ENCODE measurements at places on chromosomes 12 and 14. TPM values are rescaled to one million over a fixed set of nuclear protein-coding genes. Genes with fewer than 3 reads are reported as not detected.

DNA sequence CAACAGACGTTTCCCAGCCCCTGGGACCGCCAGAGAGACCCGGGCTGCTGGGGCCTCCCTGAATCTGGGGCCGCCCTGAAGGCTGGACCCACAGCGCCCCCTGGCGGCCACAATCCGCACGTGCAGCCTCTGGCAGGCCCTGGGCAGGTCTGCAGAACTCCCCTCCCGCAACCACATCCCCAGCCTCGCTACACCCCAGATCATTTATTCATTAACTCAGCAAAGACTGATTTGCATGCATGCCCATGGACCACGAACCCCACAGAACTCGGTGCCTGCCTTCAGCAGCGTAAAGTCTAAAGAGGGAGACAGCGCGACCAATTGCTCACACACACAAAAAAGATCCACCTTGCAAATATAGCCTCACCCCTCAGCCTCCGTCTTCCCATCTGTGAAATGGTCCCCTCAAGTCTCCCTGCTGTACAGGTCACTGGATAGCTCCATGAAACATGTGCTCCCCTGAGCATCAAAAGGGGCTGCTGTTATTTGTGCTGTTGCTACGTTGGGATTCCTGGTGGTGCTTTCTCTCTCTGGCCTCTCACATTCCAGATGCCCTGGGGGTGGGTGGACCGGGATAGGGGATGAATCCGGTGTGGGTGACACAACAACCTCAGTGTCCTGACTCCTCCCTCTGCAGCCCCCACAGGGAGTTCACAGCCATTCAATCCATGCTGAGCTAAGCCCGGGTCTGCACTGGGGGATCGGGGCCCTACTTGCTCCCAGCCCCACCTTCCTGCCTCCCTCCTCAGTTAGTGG, 96.4 kb downstream of the SCARB1 start:
- DNase-seq: peak; percentile 85

DNA sequence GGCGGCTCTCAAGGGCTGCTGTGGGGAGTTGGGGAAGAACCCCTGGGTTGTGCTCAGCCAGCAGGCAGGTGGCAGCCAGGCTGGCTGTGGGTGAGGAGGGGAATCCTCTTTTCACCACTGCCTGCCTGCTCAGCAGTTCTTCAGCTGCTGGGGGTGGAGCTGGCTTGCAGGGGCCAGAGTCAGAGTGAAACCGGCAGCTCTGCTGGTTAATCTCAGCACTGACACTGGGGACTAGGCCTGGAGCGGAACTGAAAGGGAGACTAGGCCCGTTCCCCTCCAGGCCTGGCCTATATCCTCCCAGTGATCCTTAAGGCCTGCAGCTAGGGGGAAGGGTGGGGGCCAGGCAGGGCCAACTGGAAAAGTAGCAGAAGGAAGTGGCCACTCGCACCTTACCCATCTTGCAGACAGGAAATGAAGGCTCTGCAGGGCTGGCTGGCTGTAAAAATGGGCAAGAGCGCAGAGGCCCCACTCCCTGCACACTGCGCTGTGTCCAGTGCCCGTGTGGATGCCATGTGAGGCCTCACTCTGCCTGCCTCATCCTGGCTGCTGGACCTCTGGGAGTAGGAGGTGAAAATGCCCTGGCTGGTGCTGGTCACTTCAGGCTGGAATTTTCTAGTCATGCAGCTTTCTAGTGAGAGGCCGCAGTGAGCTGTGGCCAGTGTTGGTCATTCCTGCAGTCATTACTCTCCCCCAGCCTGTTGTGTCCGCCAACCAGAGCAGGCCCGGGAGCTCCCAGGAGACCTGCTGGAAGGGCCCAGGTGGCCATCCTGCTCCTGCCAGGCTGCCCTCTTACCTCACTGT, 39.4 kb downstream of the SH2B3 start:
- no peak for DNase-seq

DNA sequence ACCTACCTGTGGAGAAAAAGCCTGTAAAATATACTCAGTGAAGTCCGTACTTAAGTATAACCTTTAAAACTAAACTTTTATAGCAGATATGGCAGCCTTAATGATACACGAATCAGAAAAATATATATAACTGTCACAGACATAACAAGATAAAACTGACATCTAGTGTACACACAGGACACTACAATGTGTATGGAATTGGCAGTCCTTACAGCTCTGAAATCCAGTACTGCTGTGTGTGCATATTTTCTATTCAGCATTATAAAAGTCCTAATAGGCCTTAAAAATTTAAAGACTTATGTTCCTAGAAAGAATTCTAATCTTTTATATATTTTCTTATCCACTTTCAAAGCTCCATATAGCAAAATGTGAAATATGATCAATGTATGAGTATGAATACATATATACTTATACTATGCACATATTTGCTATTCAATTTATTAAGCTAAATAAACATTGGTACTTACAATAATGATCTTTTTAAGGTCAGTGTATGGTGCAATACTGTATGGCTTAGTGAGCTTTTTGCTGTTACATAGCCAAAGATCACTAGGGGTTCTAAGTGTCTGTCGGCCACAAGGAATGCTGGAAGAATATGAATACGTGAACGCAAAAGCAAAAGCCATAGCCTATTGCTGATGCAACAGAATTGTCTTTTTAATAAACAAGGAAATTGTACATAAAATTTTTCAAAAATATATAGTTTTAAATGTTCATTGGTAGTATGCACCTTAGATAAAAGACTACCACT, 69.2 kb downstream of the C2CD5 start:
- no peak for DNase-seq

DNA sequence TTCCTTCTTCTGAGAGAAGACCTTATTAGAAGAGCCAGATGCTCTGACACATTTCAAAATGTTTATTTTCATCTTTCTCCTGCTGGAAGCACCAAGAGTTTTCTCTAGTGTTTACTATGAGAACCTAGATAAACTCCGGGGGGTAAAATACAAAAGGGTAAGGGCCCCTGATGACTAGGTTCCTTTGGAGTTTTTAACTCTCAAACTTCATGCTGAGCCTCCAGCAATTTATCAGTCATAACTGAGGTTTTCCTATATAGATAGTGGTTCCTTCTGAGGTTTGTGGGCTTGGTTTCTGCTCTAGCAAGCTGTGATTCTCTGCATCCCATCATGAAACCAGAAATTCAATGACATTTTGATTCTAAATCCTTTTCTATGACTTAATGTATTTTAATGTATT, 210.9 kb downstream of the LRFN5 start:
- DNase-seq: peak; percentile 51

DNA sequence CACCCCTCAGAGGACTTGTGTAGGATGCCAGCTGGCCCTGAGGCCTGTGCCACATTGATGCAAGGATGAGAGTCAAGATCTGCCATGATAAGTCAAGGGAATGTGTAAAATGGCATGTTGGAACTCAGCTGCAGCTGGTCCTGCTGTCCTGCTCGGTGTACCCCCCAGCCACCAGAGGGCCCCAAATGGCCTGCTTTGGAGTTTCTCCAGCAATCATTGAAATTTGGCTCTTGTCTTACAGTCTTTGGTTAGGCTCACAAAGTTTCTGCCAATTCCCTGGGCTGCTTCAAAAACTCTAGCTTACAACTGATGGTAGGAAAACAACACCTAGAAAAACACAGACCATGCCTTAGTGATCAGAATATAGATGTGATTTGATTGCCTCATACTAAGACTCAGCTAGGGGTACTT, 76.8 kb downstream of the HSD17B6 start:
- peak; percentile 24 for DNase-seq

DNA sequence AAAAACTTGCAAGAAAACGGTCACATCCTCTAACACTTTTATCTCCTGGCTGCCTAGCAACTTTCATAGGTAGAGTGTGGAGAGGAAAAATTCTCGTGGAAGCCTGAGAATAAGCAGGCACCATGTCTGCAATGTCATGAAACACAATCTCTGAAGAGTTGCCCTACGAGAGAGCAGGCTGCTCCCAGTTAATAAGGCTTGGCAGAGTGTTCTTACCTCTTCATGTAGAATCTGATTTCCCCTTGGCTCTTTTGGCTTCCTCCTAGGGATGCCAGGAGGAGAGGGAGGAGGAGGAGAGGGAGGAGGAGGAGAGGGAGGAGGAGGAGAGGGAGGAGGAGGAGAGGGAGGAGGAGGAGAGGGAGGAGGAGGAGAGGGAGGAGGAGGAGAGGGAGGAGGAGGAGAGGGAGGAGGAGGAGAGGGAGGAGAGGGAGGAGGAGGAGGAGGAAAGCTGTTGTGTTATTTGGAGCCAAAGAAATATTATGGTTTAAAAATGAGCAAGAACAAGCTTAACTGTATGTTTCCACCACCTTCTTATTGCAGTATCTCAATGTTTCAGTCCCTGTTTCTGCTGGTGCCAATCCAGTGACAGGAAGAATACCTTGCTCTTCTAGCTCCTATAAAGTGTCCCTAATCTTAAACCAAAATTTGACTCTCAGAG, 52.9 kb downstream of the EGLN3 start:
- DNase-seq: no peak

DNA sequence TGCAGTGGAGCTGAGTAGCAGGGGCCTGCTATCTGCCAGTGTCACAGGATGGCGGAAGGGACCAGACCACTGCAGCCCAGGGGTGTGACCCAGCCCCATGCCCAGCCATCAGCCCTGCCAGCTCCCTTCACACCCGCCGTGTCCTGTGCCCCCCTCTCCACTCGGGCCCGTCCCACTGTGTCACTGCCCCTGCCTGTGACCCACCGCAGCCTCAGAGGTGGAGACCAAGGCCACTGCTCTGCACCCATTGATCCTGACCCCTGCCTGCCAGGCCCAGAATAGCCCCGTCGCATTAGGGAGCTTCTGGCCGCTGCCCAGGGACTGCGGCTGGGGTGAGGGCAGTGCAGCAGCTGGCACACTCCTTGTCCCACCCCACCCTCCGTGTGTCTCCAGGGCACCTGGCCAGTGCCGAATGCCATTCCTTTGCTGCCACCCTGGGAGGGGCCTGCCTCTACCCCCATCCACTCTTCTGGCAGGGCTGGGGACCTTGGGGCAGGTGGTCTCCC, 2.1 kb upstream of the CRIP2 start:
- no peak for DNase-seq

Gene BCAT1
- 101 TPM for total RNA-seq

DNA sequence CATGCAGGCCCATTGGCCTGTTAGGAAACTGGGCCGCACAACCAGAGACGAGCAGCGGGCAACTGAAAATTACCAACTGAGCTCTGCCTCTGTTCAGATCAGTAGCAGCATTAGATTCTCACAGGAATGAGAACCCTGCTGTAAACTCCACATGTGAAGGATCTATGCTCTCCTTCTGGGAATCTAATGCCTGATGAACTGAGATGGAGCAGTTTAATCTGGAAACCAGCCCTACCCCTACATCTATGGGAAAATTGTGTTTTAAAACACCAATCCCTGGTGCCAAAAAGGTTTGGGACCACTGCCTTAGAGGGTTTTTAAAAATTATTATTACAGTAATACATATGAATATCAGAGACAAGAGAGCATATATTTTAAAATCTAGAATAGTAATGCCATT, 1144.5 kb downstream of the FSCB start:
- DNase-seq: no peak

- DNase-seq: no peak
Observed at GRCh38 chr12:7090222-7090998, 1.8 kb downstream of the C1R start.

DNA sequence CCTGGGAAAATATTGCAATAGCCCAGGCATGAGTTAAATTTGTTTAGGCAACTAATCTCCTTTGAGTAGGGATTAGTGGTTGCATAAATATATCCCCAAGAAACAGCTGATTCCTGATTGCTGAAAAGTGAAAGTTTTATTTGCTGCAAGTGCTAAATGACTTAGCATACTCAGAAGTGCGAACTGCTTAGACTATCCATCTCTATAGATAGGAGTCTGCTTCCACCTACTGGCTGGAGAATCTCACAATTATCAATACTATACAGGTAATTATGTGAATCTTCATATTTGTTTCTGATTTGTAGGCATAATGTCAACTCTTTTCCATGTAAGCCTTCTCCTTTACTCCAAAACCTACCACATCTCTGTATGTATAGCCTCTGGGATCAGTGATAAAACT, 12.0 kb upstream of the SLCO1B3 start:
- no peak for DNase-seq

Gene KRT79
- 0.57 TPM for total RNA-seq

GRCh38 chr12:107306141-107306659, 212.9 kb upstream of the CRY1 start:
- no peak for DNase-seq

Gene RPAP3
- 58.5 TPM for total RNA-seq

Gene TMEM19
- 46.7 TPM for total RNA-seq

DNA sequence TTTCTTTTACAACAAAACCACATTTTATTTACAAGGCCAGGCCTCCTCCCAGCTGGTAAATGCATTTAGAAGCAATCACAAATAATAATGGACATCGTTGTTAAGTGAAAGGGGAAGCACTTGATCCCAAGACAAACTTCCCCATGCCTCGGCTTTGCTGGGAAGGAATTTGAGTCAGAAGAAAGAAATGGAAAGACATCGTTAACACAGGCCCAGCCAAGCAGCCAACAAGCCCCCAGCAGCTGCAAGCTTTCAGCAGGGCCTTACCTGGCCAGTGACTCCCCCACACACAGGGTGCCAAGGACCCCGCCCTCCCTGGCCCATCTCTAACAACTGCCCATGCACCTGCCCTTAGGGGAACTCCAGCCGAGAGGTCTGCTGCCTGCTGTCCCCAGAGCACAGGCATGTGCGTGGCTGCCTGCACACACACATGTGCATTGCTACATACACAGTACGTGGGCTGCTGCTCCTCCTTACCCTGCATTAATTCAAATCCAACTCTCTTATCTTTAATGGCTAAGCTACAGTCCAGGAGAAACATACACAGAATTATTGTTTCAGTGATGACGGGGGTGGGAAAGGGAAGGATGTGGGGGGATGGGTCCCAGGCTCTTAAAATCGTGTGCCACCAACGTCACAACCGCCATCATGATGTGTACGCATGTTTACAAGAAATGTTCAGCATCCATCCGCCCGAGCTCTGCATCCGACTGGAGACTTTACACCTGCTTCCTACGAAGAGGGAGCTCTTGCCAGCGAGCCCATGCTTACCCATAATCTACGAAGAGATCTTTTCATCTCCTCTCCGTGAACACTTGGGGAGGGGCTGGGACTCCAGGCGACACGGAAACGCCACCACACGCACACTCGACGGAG, 9.8 kb downstream of the BCL11B start:
- DNase-seq: no peak

DNA sequence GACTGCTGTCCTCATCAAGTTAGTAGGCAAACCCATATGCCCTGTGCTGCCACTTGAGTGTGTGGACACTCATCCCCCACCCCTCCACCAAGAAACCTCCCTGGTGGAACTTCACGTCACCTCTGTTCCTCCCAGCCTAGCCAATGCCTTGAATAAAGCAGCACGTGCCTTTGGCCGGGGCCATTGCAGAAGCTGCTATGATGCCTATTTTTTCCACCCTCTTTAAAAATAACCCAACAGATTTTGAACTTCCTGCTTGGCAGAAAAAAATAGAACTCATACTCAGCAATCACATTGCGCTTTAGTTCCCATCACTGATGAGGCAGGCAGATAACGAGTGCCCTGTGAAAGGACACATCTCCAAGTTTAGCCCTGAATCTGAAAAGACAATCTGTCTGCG, 23.1 kb upstream of the PWP1 start:
- no peak for DNase-seq

Gene CLEC4C
- not detected for total RNA-seq

Gene CTSG
- total RNA-seq: not detected

Gene DAO
- total RNA-seq: not detected

Measured in Daoy (cell line).